ENCODE measurements at places on chromosomes 4 and X.

- DNase-seq = no peak
Measured at GRCh38 chr4:168509786-168510185, 12.9 kb downstream of the PALLD start.

GRCh38 chr4:65918872-65919271, 248.6 kb upstream of the EPHA5 start:
- DNase-seq = no peak

- no peak for DNase-seq
Measured at GRCh38 chrX:274904-275475, 6.2 kb upstream of the PLCXD1 start.

GRCh38 chrX:47458528-47458927, 24.5 kb downstream of the ZNF41 start:
- DNase-seq = no peak

GRCh38 chrX:38664285-38664684, 102.9 kb downstream of the TSPAN7 start:
- DNase-seq = no peak

DNA sequence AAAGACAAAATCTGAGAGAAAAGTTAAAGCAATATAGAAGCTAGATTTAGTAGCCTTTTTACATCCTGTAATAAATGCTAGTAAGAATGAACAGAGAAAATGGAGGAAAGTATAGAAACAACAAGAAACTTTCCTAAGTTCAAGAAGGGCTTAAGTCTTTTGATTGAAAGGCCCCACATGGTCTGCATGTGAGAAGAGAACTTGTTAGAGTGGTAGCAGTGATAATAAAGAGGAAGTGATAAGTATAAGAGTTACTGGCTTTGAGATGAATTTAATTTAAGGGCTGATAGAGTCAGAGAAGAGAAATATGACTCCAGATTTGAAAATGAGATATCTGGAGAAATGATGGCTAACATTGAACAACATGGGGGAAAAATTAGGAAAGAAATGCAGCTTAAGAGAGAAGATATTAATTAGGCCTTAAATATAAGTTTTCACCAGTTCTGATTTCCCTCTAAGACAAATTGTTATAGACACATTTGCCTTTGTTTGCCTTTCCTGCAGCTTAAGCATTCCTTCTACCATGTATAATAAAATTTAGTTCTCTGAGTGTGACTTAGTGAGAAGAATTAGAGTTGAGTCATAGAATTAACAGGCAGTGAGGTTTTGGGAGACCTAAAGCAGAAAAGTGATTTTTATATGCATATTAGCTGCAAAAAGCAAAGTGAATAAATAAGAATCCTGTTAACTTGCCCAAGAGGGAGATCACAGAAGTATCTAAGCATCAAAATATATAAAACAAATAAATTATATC, 18.4 kb downstream of the ZFX start:
- DNase-seq = no peak

DNA sequence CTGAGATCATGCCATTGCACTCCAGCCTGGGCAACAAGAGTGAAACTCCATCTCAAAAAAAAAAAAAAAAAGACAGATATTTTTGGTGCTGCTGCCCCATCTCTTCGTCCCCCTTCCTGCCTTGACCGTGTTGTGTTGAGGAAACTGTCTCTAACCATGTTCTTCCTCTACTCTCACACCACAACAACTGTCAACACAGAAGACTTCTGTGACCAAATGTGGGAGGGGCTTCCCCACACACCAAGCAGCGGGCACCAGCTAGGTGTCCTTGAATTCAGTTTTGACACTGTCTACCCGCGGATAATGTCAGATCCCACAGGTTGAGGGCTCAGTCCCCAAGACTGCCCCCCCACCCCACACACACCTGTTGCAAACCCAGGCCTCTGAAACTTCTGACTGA, 104.7 kb upstream of the BCOR start:
- no peak for DNase-seq

GRCh38 chr4:31241504-31242106, 521.4 kb downstream of the PCDH7 start:
- no peak for DNase-seq

DNA sequence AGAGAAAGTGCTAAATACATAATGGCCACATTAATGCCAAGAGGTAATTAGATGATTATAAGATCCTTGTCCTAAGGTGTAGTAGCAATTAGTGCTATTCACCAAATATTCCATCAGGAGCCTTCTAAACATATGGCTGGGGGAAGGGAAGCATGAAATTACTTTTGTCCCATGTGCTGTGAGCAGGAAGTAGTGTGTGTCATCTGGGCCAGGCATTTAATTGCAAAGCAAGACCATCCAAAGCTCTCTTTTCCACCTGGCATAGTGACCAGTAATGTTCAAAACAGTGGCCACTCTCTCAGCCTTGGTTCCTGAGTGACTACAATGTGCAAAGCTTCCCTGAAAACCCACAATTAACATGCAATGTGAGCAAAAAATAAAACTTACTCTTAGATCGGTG, 144.2 kb upstream of the FAM241A start:
- no peak for DNase-seq

GRCh38 chr4:12761694-12762093, 722.4 kb downstream of the RAB28 start:
- no peak for DNase-seq

DNA sequence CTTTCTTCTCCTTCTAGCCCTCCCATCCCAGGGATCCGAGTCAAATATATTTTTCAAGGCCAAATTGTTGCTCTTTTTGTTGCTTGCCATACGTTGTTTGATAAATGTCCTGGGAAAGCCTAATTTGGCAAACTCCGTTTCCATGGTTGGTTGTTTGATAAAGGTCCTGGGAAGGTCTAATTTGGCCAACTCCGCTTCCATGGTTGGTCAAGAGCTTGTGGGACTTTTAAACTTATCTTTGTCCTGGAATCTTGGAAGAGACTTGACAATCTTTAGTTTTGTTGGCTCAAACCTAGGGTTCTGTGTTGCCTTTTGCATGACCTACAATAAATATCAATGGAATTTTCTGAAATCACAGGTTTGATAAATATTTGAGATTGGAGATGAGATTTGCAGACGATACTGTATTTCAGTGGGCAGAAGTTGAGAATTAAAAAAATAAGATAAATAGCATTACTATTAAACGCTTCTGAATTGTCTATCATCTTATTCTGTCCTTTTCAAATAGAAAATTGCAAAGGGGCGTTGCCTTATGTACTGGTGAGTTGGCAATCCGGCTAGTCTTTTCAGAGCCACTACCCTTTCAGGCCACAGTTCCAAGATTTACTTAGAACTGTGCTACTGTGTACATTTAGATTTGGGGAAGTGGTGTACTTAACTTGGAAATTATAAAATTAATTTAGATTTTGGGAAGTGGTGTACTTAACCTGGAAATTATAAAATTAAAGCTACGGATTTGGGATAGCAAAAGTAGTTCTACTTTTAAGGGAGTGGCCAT, 804 bp downstream of the OSTC start:
- DNase-seq = no peak

DNA sequence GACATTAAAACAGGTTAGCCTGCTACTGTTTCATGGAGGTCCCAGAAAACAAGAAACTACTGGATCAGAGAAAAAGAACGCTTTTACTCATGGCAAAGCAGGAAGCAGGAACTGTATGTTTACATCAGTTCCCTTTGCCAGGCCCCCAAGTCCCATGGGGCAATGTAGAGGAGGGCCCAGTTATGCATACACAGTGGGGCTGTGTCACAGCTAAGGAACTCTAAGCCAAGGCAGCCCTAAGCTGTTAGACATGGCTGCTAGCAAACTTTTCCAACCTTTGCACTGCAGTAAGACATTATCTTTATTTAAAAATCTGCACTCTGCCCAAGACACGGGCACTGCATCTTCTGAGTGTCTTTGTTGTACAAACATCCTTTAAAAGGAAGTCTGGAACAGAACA, 975.8 kb downstream of the C4orf33 start:
- no peak for DNase-seq

GRCh38 chr4:114980932-114981708, 132.3 kb downstream of the NDST4 start:
- DNase-seq = no peak

DNA sequence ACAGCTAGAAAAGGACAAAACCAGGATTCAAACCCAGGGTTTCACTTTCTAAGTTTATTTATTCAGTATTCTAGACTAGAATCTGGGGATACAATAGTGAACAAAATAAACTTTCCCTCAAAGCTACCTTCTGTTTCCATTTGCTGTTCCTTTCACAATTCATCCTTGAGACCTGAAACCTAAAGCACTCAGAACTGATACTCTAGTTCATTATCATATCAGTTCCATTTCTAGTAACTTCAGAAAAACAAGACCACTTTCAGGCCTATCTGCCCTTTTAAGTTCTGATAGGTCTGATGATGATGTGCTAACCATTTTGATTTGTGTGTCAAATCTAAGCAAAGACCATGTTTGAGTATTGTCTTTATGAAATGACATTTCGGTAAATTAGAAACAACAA, 7.8 kb upstream of the XK start:
- DNase-seq = no peak

DNA sequence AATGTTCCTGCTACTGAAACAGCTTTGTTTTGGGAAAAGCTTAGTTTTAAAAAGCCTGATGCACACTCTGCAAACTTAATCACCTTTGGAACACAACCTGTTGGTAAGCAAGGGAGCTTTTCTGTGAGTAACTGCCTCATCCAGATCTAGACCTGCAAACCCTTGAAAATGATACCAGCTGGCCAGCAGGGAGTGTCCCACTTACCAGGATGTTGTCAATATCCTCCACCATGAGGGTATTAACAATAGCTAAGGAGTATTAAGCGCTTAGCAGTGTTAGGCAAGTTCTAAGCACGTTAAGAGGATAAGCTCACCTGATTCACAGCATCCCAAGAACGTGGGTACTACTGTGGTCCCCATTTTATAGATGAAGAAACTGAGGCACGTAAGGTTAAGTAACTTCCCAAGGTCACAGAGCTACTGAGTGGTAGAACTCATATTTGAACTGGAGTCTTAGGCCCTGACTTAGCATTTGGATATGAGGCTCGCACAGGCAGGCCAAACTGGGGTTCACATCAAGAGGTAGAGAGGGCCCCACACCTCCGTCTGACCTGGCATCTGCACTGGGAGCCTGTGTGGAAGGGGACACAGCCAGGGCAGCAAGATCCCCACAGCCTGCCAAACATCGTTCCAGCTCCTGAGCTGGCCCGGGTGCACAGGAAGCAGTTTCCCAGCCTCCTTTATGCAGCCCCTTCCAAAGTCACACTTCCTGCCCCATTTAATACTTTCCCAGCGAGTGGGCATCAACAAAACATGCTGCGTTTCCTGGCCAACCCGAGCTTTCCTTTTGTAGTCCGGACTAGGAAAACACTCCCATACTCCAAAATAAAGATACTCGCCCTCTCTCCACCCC, 32.7 kb downstream of the IRF2 start:
- no peak for DNase-seq

DNA sequence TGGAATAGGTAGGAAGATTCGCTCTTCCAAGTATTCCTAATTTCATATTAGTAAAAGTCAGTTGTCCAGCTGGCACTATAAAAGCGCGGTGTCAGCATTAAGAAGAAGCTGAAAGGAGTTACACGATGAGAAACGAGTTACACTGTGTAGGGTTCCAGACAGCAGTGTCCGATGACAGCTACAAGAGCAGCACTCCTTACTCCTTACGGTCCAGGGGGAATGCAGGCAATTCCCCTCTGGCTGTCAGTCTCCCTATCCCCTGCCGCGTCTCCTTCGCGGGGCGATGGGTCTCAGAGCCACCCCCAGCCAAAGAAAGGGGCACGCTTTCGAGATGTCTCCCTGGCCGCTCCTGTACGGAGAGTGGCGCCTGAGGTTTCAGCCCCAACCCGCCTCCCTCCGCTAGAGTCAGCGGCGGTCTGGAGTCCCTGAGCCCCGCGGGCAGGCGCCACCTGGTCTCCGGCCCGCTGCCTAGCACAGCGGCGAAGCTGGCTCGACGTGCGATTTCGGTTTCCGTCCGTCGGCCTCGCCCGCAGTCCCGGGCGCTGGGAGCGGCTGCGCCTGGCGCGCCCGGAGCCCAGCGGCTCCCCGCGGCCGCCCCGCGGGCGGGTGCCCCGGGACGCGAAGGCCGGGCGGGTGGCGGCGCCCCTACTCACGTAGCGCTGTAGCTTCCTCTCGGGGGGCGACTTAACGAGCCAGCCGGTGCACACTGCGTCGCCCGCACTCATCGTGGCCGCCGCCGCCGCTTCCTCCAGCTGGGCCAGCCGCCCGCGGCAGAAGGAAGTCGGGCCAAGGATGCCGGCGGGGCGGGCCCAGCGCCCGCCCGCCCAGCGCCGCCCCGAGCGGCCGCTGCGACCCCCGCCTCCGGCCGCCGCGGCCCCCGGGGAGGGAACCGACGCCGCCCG, at the start of gene GAB3:
Gene GAB3 (minus strand): TSS at position 777 of the 902 bp plus-strand sequence. CDS start 52 bp downstream, at position 725.
- peak; percentile 20 for DNase-seq

- no peak for DNase-seq
Measured at GRCh38 chr4:13262816-13263215, 221.3 kb downstream of the RAB28 start.

- DNase-seq = no peak
Measured at GRCh38 chrX:147800663-147801062, 111.1 kb upstream of the FMR1 start.

DNA sequence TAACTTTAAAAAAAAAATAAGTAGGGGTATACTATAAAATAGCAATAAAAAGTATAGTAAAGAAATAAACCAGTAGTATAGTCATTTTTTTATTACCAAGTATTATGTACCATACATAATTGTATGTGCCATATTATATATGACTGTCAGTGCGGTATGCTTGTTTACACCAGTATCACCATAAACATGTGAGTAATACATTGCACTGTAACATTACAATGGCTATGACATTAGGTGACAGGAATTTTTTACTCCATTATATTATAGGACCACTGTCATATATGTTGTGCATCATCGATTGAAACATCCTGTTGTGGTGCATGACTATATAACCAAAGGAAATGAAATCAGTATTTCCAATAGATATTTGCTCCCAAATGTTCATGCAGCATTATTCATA, 176.9 kb upstream of the ARHGAP24 start:
- DNase-seq = no peak

GRCh38 chr4:23923141-23923540, 33.3 kb upstream of the PPARGC1A start:
- DNase-seq = no peak

DNA sequence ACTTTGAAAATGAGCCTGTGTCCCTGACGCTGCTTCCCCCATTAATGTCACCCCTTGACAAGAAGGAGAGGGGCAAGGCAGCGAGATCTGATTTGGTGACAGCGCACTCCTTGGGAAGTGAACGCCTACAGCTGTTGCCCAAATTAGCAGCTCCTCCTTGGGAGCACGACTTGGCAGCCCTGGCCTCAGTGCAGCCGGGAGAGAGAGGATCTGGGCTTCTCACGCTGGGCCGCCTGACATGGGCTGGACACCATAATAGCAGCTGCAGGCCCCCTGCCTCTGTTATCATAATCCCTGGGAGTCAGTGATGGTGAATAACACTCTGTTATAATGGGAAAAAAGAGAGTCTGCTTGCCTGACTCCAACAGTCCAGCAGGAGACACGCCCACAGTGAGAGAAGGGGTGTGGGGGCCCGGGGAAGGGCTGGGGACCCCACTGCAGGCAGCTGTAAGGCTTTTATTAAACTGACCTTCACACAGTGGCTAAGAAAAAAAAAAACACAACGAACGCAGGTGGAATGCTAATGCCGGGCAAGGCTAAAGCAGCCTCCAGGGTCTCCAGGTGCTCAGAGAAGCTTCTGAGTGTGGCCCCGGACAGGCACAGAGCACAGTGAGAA, 73.3 kb downstream of the PSAPL1 start:
- DNase-seq = no peak

- DNase-seq = no peak
Measured at GRCh38 chr4:62006108-62006507, 806.0 kb downstream of the ADGRL3 start.

GRCh38 chr4:17188547-17189400, 290.3 kb upstream of the LDB2 start:
- no peak for DNase-seq

GRCh38 chr4:93855926-93856325, 27.4 kb downstream of the ATOH1 start:
- DNase-seq = no peak
